ENCODE measurements at places on chromosomes 6 and 20. TPM values are rescaled to one million over a fixed set of nuclear protein-coding genes. Genes with fewer than 3 reads are reported as not detected.

FRK gene
- 0.43 TPM for total RNA-seq

SLC16A10 gene
- not detected for total RNA-seq

DNMT3B gene
- total RNA-seq = 3.2 TPM

TP53RK gene
- total RNA-seq = 23.2 TPM

NT5DC1 gene
- total RNA-seq = 7.8 TPM

TRERF1 gene
- 6.5 TPM for total RNA-seq

ULBP3 gene
- 17.3 TPM for total RNA-seq

SMLR1 gene
- not detected for total RNA-seq

EYS gene
- total RNA-seq = under 0.01 TPM

GMPR gene
- total RNA-seq = 4.7 TPM

VARS2 gene
- total RNA-seq = 15.1 TPM

SCUBE3 gene
- 10.0 TPM for total RNA-seq

GRM1 gene
- total RNA-seq = not detected

ZSWIM3 gene
- total RNA-seq = 5.6 TPM

GPR6 gene
- not detected for total RNA-seq

RAD21L1 gene
- total RNA-seq = not detected

SUMO4 gene
- total RNA-seq = 2.6 TPM

ADGRF1 gene
- total RNA-seq = under 0.01 TPM

GINS1 gene
- 7.4 TPM for total RNA-seq

C20orf141 gene
- total RNA-seq = 0.32 TPM

SLC22A7 gene
- not detected for total RNA-seq

PRPH2 gene
- total RNA-seq = 2.6 TPM

CDKAL1 gene
- total RNA-seq = 26.8 TPM

SDCBP2 gene
- 1.3 TPM for total RNA-seq

BTN1A1 gene
- not detected for total RNA-seq

VEGFA gene
- 84.2 TPM for total RNA-seq

AVP gene
- total RNA-seq = not detected

FAXC gene
- 0.32 TPM for total RNA-seq

OPRL1 gene
- 1.7 TPM for total RNA-seq

BCAS1 gene
- total RNA-seq = under 0.01 TPM

CDH4 gene
- total RNA-seq = 1.3 TPM

UBE3D gene
- 7.4 TPM for total RNA-seq

MUC21 gene
- total RNA-seq = not detected

RIOK1 gene
- total RNA-seq = 24.2 TPM

SLC26A8 gene
- total RNA-seq = not detected

PNLDC1 gene
- total RNA-seq = 0.32 TPM

TAGAP gene
- not detected for total RNA-seq

MYL9 gene
- 195 TPM for total RNA-seq

RIMS4 gene
- total RNA-seq = under 0.01 TPM

STX11 gene
- 0.97 TPM for total RNA-seq

C6orf141 gene
- total RNA-seq = 0.43 TPM

FAM120B gene
- 12.6 TPM for total RNA-seq

SLC4A11 gene
- total RNA-seq = 1.6 TPM

LY6G6C gene
- not detected for total RNA-seq

NCOA6 gene
- 8.6 TPM for total RNA-seq

TMEM14C gene
- 120 TPM for total RNA-seq

UBE2C gene
- 13.5 TPM for total RNA-seq

PTGIS gene
- 6.1 TPM for total RNA-seq

RIPPLY2 gene
- total RNA-seq = not detected

PSORS1C1 gene
- total RNA-seq = 3.0 TPM

NTSR1 gene
- under 0.01 TPM for total RNA-seq

WFDC2 gene
- total RNA-seq = not detected
